ENCODE measurements at places on chromosomes 11 and 22.
A peak's percentile ranks its signal among the peaks of the same experiment; 100 is the strongest.

DNA sequence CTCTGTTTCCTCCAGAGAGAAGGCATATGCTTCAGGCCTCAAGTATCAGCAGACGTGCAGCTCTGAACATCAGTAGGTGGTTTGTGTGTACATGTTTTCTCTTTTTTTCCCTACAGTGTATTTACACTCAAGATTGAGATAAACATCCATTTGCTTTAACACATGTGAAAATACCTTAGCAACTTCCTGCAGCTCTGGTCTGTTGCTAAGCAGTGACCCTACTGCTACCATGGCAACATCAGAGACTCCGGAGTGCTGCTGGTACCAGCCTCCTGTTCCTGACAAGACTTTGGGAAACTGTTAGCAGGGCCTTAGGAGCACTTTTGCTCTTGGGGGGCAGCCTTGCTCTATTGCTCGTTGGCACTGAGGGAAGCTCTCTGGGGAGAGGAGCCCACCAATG lies 221.2 kb upstream of the PLET1 start:
- DNase-seq = no peak

GRCh38 chr22:46049726-46050450 lies 72.9 kb upstream of the WNT7B start:
- no peak for DNase-seq

GRCh38 chr11:117251506-117251905 lies 19.0 kb downstream of the RNF214 start:
- no peak for DNase-seq

DNA sequence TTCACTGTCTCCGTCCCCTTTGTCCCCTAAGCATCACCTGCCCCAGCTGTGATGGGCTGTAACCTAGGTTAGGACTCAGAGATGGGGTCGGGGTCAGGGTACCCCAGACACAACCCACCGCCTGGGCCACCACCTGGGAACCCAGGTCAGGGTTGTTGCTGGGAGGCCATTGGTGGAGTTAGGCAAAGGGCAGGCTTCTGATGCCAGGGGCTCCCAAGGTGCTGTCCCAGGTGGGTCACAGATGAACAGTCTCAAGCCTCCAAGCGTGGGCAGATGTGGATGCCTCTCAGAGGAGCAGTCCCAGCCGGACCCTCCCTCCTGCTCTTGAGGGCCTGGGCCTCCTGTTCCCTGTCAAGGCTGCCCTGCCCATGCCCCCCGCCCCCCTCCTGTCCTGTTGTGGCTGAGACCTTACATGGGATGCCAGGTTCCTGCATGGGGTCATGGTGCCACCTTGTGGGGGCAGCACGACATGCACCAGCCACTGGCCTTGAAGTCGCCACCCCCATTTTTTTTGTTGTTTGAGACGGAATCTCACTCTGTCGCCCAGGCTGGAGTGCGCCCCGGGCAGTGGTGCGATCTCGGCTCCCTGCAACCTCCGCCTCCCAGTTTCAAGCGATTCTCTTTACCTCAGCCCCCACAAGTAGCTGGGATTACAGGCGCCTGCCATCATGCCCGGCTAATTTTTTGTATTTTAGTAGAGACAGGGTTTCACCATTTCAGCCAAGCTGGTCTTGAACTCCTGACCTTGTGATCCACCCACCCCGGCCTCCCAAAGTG lies 12.1 kb downstream of the GATD1 start:
- peak; percentile 77 for DNase-seq

DNA sequence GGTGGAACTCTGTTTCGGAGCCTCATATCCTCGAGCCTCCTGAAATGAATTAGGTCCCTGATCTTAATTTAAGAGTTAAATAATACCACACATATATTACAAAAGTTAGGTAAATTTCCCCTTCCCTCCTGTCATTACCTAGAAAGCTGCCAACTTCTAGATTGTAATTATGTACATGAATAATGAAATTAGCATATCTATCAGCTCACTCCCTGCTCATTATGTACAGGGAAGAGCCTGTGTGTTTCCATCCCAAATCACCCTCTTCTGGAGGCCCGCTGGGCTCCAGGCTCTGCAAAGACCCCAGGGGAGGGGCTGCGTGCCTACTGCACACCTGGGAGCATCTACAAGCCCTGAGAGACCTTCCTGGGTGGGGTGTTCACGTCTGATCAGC lies 384.1 kb downstream of the MN1 start:
- no peak for DNase-seq

- no peak for DNase-seq
Observed at GRCh38 chr11:45082744-45083543, 63.5 kb upstream of the PRDM11 start.

- DNase-seq = no peak
Observed at GRCh38 chr11:131137046-131137445, 220.8 kb upstream of the SNX19 start.

- no peak for DNase-seq
Observed at GRCh38 chr22:27335102-27335660, 466.4 kb downstream of the MN1 start.
